ENCODE measurements at places on chromosomes 5 and 9.

DNA sequence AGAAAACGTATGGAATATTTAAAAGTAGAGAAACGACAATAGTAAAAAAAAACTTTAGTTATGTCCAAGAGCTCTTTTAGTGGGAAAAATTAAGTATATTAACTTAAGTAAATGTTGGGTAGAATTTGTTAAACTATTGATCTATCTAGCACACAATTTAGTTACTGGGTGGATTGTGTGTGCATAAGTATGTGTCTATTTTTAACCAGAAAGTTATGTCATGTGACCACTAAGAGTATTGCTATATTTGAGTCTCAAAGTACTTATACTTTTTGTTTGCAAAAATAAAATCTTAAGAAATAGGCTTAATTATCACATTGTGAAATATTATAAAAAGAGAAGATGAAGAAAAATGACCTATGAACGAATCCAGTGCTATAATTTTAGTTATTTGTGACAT lies 56.8 kb downstream of the ADGRV1 start:
- H3K27me3 ChIP-seq = peaks cover 4% of the 10 kb centered on the region
- no peak overlapping the region for H3K4me3 ChIP-seq
- no peaks in the 10 kb centered on the region for H3K36me3 ChIP-seq
- H3K27ac ChIP-seq = no peak overlapping the region
- no peak for DNase-seq

DNA sequence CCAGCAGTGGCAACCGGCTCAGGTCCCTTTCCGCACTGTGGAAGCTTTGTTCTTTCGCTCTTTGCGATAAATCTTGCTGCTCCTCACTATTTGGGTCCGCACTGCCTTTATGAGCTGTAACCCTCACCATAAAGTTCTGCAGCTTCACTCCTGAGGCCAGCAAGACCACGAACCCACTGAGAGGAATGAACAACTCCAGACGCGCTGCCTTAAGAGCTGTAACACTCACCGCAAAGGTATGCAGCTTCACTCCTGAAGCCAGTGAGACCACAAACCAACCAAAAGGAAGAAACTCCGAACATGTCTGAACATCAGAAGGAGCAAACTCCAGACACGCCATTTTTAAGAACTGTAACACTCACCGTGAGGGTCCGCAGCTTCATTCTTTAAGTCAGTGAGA lies 103.5 kb downstream of the GLIS3 start:
- H3K27ac ChIP-seq = no peak overlapping the region
- no peak for DNase-seq
- no peak overlapping the region for H3K4me3 ChIP-seq
- peaks cover 3% of the 10 kb centered on the region for H3K27me3 ChIP-seq
- peaks cover 4% of the 10 kb centered on the region for H3K36me3 ChIP-seq

GRCh38 chr5:73120222-73121118 lies at the start of gene TMEM171:
TSS of gene TMEM171 (plus strand) at chr5:73120575. CDS start at chr5:73123374, 2,799 bp downstream.
- DNase-seq = peak; percentile 8
- peak within 1 kb of the TSS; percentile 82 for H3K4me3 ChIP-seq
- no peaks in the 10 kb centered on the region for H3K36me3 ChIP-seq
- H3K27me3 ChIP-seq = peaks cover 10% of the 10 kb centered on the region

DNA sequence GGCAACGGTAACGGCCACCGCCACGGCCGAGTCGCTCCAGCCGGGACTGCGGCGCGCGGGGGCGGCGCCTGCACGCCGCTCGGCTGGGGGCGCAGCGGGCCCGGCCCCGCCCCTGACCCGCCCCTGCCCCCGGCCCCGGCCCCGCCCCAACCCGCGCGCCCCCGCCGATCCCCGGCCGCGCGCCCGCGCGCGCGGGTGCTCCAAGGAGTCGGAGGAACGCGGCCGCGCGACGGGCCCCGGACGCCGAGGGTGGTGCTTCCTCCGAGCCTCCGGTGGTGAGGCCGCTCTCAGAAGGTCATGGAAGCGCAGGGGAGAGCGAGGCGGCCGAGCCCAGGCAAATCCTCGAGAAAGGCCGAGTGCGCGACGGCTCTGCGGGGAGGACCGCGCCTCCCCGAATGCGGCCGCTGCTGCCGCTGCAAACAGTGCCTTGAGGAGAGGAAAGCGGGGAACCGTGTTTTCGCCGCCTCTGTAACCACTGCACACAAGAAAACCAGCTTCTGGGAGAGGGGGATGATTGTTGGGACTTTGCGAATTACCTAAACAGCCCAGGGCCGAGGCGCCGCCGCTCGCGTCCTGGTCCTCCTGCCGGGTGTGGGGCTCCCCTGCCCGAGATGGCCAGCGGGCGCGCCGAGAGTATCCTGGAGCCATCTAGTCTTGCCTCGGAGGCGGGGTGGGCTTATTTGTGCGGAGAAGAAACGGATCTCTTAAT lies at the start of gene LIFR:
Gene LIFR (minus strand): TSS at position 48 of the 709 bp plus-strand sequence. CDS start 25,999 bp downstream, outside the sequence.
- H3K4me1 ChIP-seq = peaks cover 19% of the 10 kb centered on the region
- H3K36me3 ChIP-seq = no peaks in the 10 kb centered on the region
- no peak within 1 kb of the TSS for H3K27ac ChIP-seq

DNA sequence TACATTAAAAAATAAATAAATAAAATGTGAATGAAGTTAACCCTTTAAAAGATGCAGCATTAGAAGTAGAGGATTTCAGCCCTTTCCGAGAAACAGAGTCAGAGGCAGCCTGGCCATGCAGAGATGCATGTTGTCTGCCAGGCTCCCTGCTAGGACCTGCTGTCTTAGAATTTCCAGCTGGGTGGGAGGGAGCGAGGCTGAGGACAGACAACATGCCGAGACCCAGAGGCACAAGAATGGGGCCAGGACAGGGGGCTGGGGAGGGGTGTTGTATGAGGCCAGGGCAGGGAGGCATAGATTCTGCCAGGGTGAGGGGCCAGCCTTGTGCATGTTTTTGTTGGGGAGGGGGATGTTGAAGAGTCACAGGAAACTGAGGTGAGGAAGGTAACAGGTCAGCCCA lies 68.6 kb upstream of the NEURL1B start:
- no peaks in the 10 kb centered on the region for H3K4me1 ChIP-seq
- no peak overlapping the region for H3K4me3 ChIP-seq
- DNase-seq = no peak
- no peaks in the 10 kb centered on the region for H3K36me3 ChIP-seq

DNA sequence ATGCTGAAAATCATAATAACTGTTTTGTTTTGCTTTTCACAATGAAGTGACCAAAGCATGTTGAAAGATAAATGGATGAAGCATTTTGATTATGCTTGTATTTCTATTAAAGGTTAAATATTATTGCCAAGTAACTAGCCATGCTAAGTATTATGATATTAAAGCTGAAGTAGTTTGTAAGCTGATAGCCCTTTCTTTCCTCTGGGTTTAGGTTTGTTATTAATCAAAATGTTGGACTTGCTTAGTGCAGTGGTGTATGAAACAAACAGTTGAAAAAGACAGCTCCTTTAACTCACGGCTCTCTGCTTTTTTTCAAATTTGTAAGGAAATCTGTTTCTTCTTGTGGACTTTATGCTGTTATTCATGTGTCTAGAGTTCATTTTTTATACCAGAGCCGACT lies 246.0 kb downstream of the CWC27 start:
- H3K27ac ChIP-seq = no peak overlapping the region
- H3K4me3 ChIP-seq = no peak overlapping the region
- DNase-seq = no peak

DNA sequence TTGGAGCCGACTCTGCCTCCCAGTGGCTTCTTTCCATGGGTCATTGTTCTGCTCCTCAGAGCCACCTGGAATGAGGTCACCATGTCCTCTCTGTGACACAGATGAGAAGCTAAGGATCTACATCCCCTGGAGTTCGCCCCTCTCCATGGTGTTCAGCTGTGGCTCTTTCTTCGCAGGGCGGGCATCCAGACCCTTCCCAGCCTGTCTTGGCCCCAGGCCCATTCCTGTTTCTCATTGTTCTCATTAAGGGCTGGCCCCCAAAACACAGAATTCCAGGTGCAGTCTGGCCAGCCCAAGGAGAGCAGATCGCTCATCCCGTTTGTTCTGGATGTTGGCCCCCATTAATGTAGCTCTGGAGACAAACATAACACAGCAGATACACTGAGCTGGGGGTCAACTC lies 66.4 kb upstream of the COL15A1 start:
- H3K4me3 ChIP-seq = no peak overlapping the region
- no peaks in the 10 kb centered on the region for H3K4me1 ChIP-seq
- H3K27me3 ChIP-seq = no peaks in the 10 kb centered on the region

GRCh38 chr9:100992632-100993031 lies 35.9 kb upstream of the PLPPR1 start:
- DNase-seq = no peak
- H3K4me3 ChIP-seq = no peak overlapping the region
- H3K27ac ChIP-seq = no peak overlapping the region

- peaks cover 53% of the 10 kb centered on the region for H3K4me1 ChIP-seq
- no peak for DNase-seq
- peaks cover 14% of the 10 kb centered on the region for H3K36me3 ChIP-seq
- no peak overlapping the region for H3K4me3 ChIP-seq
- peak overlapping the region; percentile 18 for H3K27ac ChIP-seq
Measured at GRCh38 chr9:120839146-120839545, 3.6 kb downstream of the PSMD5 start.

GRCh38 chr5:176342766-176343458 lies 18.7 kb downstream of the KIAA1191 start:
- H3K27me3 ChIP-seq = no peaks in the 10 kb centered on the region
- H3K4me1 ChIP-seq = no peaks in the 10 kb centered on the region
- no peak overlapping the region for H3K4me3 ChIP-seq
- peak overlapping the region; percentile 5 for H3K27ac ChIP-seq

DNA sequence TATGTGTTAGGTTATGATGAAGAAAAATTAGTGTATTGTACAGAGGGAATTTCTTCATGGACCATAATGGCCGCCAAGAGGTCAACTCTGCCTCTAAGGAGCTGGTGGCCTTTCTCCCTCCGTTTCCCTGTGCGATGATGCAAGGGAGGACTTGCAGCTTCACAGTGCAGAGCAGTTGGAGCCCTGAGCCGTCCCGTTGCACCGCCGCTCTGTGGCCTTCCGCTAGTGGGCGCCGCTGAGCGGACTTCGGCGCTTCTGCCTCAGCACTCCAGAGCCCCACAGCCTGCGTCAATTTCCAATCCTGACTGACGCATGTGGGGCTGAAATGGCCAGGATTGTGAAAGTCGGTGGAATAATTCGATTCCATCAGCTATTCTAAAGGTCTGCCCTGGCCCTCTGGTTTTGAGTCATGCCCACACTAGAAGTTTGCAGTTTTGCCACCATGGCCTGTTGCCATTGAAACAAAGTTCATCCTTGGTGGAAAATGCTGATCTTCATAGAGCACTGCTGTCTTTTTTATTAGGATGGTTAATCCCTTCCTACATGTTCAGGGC lies 22.7 kb upstream of the LECT2 start:
- H3K36me3 ChIP-seq = no peaks in the 10 kb centered on the region
- peaks cover 3% of the 10 kb centered on the region for H3K27me3 ChIP-seq
- no peak overlapping the region for H3K4me3 ChIP-seq
- peak; percentile 3 for DNase-seq

DNA sequence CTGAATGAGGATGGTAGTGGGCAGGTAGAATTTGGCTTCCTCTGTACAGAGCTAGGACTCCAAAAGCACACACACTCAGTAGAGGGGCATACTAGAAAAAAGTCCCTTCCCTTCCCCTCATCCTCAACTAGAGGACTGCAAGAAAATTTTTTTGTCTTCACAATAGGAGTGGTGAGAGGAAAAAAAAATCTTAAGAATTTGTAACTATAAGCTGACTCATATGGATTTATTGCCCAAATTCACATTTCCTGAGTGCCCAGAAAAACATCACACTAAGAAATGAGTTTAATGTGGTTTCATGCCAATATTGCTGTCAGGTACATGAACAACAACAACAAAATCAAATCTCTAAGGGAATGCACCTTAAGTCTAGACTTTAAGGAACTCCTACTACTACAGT lies 43.7 kb downstream of the RANBP6 start:
- H3K4me1 ChIP-seq = peaks cover 42% of the 10 kb centered on the region
- H3K4me3 ChIP-seq = no peak overlapping the region
- peaks cover 39% of the 10 kb centered on the region for H3K36me3 ChIP-seq
- peak overlapping the region; percentile 25 for H3K27ac ChIP-seq
- DNase-seq = no peak

DNA sequence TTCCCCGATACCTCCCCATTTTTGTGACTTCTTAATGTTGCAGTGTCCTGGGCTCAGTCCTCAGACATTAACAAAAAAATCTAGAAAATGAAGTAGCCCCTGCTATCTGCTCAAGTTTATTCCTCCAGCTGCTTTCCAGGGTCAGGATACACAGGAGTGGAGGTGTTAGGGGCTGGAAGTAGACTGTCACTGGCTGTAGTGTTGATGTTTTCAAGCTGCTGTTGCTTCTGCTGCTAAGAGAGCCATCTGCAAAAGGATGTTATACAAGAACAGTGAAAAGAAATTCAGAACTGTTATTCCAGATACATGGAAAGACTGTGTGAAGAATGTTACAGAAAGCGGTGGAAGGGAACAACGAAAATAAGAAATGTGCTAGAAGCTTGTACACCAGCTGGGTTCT lies 10.7 kb downstream of the CD14 start:
- H3K4me1 ChIP-seq = no peaks in the 10 kb centered on the region
- no peak overlapping the region for H3K27ac ChIP-seq
- no peak for DNase-seq
- no peak overlapping the region for H3K4me3 ChIP-seq

- DNase-seq = no peak
- H3K4me3 ChIP-seq = no peak overlapping the region
- no peaks in the 10 kb centered on the region for H3K36me3 ChIP-seq
- no peaks in the 10 kb centered on the region for H3K27me3 ChIP-seq
Measured at GRCh38 chr9:136512651-136513071, 29.8 kb upstream of the SEC16A start.

GRCh38 chr9:36423206-36423605 lies 23.1 kb upstream of the RNF38 start:
- peaks cover 6% of the 10 kb centered on the region for H3K36me3 ChIP-seq
- H3K4me3 ChIP-seq = no peak overlapping the region
- no peaks in the 10 kb centered on the region for H3K27me3 ChIP-seq
- DNase-seq = no peak
- no peak overlapping the region for H3K27ac ChIP-seq

GRCh38 chr9:4938496-4938895 lies 46.6 kb upstream of the JAK2 start:
- no peaks in the 10 kb centered on the region for H3K36me3 ChIP-seq
- peak overlapping the region; percentile 41 for H3K27ac ChIP-seq
- H3K4me1 ChIP-seq = peaks cover 40% of the 10 kb centered on the region
- peaks cover 4% of the 10 kb centered on the region for H3K27me3 ChIP-seq

DNA sequence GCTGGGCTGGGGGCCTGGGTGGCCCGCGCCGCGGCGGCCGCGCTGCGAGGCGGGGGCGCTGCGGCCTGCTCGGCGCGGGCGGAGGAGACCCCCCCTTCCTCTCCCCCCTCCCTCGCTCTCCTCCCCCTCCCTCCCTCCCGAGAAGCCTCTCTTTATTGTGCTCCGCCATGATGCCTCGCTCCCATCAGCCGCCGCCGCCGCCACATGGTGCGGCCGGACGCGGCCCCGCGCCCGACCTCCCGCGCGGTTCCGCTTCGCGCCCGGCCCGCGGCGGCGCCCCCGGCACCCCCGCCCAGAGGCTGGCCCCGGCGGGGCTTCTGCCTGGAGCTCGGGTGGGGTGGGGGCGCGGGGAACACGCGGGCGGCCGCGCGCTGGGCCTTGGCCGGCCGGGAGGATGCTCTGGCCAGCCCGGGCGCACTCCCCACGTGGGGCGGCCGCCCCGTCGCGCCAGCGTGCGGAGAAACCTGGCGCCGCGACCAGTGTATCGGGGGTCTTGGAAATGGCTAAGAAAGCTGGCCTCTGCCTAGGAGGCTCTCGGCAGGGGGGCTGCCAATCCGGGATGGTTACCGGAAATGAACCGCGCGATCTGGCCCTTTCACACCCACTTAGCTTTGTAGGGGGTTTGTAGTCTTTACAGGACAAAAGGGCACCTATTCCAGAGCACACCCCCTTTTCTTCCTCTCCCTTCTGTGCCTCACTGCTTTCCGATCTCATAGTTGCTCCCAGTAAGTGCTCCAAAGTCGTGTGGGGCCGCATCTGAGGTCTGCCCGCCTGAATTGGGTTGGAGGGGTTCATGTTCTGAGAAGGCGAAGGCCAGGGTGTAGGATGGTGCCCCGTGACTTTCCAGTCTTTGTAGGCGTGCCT lies 1.0 kb downstream of the SET start:
- peak; percentile 59 for DNase-seq
- H3K27me3 ChIP-seq = peaks cover 6% of the 10 kb centered on the region
- peaks cover 64% of the 10 kb centered on the region for H3K4me1 ChIP-seq
- peak overlapping the region; percentile 93 for H3K4me3 ChIP-seq
- peak overlapping the region; percentile 94 for H3K27ac ChIP-seq

Measured in immature natural killer cell (primary cell).